ENCODE measurements at places on chromosomes 6 and 20. TPM values are rescaled to one million over a fixed set of nuclear protein-coding genes. Genes with fewer than 3 reads are reported as not detected.

Gene TMEM74B
- total RNA-seq, result 4.0 TPM

Gene SRSF12
- not detected for total RNA-seq

Gene SLCO4A1
- total RNA-seq, result 61.9 TPM

Gene RGS17
- total RNA-seq, result not detected

DNA sequence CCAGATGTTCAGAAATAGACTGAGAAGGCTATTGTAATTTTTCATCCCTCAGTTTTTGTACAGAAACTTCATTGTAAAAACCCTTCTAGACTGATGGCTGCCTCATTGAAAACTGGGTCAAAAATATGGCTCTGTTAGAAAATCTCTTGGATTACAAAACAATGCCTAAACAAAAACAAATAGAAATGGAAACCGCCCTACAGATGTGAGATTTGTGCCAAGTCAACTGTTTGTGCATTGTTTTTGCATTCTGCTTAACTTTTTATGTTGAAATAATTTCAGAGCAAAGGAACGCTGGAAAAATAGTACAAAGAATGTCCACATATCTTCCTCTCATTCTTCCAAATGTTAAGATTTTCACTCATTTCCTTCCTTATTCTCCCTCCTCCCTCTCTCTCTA is 425.1 kb downstream of the FOXA2 start:
- DNase-seq, result no peak

DNA sequence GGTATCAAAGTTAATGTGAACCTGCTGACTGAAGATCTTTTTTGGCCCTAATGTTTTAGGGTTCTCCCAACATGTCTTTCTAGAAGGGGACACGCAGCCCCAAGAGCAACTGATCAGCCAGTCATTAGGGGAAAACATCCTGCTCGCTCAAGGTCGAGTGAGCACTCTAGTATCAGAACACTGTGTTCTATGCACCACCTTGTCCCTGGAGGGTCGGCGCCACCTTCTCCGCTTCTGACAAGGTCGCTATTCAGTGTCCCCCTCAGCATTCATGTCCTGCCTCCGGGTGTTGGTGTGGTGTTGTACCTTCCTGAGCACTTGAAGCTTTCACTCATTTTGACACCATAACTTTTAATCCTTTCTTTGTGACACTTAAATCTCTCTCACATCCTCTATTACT is 331.2 kb upstream of the KCNQ5 start:
- no peak for DNase-seq

DNA sequence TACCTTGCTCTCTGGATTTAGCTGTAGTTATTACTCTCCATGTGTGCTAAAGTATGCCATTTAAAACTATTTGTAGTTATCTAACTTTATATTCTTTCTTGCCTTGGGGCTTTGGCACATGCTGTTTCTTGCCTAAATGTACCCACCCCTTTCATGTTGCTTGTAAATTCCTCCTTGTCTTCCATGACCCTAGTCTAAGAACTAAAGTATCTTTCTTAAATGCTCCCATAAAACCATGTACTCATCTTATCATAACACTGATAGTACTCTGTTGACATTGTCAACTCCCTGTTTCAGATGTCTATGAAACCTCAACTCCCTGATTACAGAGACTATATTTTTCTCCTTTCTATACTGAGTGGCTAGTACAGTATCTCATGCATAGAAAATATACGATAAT is 564.9 kb upstream of the IRAK1BP1 start:
- no peak for DNase-seq

DNA sequence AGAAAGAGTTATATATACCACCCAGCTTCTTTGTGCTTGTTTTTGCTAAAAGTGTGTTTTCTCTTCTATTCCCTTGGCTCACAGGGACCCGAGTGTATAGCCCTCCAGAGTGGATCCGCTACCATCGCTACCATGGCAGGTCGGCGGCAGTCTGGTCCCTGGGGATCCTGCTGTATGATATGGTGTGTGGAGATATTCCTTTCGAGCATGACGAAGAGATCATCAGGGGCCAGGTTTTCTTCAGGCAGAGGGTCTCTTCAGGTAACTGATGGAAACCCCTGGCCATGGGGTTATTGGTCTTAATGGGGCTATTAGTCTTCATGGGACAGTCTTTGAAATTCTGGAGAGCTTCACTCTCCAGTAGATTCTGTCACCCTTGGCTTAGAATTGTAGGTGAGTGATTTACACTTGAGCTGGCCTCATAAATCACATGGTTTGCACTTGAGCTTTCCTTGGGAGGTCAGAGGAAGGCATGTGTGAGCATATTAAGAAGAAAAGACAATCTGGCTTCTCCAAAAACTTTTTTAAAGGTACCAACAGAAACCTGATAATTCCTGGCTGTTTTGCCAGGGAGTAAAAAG is 3.0 kb downstream of the PIM1 start:
- DNase-seq, result no peak

Measured in activated naive CD8-positive, alpha-beta T cell treated with anti-CD3 and anti-CD28 coated beads, Interleukin-2, amount 10 ng/mL, durations not matched to agents 7 days and 5 days (primary cell).